Stimulated activated CD4-positive, alpha-beta T cell treated with anti-CD3 and anti-CD28 coated beads, Interleukin-2, amount 100 ng/mL, for 24 hours (primary cell): ENCODE measurements at places on chromosomes 3 and 15.
A peak's percentile ranks its signal among the peaks of the same experiment; 100 is the strongest.

GRCh38 chr3:34016925-34017587 lies 218.6 kb downstream of the PDCD6IP start:
- DNase-seq, result no peak

DNA sequence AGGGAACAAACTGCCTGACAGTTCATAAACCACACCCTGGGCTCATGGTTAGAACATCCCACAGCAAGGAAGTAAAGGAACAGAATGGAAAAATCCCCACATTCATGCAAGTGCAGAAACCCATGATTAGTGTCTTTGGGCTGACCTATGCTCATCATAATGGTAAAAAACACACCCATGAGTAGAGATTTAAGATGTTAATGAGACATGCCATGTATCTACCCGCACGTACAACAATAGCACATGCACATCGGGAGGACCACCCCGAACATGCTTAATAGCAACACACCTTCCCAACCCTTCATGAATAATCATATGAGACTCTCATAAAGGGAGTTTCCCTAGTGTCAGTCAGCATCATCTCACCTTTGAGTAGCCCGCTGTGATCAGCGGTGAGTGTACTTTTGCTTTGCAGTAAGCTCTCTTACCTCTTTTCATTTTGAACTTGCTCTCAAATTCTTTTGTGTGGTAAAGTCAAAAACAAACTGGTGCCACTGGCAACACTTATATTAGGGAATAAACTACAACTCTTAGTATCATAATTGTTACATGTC lies 23.2 kb downstream of the ZBED2 start:
- peak; percentile 35 for DNase-seq

- DNase-seq, result no peak
Measured at GRCh38 chr15:37031198-37031597, 69.2 kb downstream of the MEIS2 start.

DNA sequence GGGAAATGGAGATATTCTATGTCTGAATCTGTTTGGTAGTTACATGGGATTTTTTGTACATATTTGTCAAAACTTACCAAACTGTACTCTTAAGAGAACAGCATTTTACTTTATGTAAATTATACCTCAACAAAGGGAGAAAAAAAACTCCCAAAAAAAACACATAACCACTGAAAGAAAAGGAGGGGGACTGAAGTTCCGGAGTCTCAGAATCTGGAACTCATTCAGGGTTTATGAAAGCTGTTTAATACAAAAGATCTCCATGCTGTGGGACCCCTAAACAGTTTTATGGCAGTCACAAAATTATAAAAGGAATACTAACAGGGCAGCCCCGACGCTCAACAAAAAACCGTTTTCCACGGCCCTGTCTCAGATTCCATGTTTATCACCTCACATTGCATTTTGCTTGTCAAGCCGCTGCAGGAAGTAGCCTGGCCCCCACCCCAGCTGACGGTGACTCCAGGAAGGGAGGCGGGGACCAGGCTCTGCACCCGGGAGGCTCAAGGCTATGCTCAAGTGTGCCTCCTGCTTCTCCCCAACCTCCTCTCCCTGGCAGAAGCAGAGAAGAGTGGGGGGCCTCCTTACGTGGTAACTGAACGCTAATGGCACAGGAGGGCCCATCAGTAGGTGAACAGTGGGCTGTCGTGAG lies 29.3 kb downstream of the RFT1 start:
- no peak for DNase-seq

GRCh38 chr15:31905054-31905453 lies 125.3 kb upstream of the CHRNA7 start:
- no peak for DNase-seq
